ENCODE measurements at places on chromosomes 12 and 14.

DNA sequence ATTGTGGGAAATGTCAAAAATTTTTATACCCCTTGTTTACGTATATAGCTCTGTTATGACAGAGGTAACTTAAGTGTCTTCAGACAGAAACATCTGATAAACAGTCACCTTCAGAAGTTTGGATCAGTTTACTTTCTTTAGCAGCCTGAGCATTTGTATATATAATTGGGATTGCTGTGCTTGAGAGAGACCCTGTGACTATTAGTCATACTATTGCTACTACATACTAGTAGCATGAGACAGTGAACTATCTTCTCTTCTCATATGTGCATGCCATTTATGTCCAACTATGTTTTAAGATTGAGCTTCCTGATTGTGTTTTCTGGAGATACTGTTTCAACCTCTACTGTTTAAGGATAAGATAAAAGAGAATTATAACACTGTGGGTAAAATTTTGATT, 101.5 kb downstream of the PDE6H start:
- no peak for DNase-seq

DNA sequence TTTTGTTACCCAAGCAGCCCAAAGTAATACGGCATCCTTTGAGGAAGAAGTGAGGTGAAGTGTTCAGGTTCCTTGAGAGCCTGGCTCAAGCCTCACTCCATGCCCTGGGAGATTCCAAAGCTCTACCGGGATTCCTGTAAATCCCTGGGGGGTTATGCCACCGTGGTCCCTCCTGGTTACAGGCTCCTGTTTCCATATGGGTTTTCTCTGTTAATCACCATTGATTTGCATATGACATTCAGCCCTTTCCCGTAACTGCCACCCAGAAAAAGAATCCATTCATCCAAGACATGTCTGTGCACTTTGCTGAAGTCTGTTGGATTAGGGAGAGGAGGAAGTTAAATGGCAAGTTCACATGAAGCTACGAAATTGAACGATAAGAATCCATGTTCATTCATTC, 27.9 kb upstream of the CCDC60 start:
- DNase-seq: no peak

DNA sequence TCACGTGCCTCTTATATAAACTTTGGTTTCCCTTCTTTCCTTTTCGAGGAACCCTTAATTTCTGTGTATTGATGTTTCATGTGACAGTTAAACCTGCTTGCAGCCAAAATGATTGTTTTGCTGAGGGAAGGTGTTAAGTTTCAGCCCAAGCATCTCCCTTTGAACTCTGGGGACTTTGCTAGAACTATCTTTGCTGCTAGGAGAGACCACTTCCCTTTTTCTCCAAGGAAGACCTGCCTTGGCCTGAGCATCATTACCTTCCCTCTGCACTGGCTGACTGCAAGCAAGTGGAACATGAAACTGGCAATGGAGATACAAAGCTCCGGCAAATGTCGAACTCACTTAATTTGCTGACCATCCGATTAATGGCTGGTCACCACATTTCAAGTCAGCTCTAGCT, 192.8 kb downstream of the GRIN2B start:
- no peak for DNase-seq

- DNase-seq: no peak
Measured at GRCh38 chr14:74407021-74407800, 18.8 kb downstream of the SYNDIG1L start.

GRCh38 chr14:38481952-38482678, 226.2 kb upstream of the CLEC14A start:
- DNase-seq: no peak

- no peak for DNase-seq
Measured at GRCh38 chr12:29012673-29013072, 136.4 kb upstream of the FAR2 start.

- no peak for DNase-seq
Measured at GRCh38 chr12:121334513-121335343, 17.5 kb downstream of the ANAPC5 start.

GRCh38 chr12:54006559-54007220, 2.1 kb upstream of the HOXC8 start:
- no peak for DNase-seq

DNA sequence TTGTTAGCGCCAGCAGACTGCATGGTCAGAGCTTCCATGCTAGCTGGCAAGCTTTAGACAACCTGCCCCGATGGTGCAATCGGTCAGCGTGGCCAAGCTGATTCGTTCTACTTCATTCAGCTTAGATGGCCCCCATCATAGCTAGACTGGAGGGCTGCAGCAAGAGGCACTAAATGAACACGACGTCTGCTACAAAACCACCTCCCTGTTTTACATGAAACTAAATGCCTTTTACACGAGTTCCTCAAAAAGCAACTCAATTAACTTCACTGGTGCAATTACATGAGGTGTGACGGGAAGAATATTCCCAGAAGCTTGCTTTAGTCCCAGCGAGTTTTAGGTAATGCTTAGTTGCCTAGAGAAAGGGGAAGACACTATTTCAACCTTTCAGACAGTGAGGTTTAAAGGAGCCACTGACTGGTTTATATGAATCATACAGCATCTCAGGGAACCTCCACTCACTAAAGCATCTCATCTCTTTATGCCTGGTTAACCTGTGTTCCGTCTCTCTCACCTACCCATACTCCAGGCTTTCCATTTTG, 8.4 kb downstream of the NIN start:
- DNase-seq: no peak

GRCh38 chr14:58771016-58771415, 133.3 kb downstream of the DACT1 start:
- no peak for DNase-seq

DNA sequence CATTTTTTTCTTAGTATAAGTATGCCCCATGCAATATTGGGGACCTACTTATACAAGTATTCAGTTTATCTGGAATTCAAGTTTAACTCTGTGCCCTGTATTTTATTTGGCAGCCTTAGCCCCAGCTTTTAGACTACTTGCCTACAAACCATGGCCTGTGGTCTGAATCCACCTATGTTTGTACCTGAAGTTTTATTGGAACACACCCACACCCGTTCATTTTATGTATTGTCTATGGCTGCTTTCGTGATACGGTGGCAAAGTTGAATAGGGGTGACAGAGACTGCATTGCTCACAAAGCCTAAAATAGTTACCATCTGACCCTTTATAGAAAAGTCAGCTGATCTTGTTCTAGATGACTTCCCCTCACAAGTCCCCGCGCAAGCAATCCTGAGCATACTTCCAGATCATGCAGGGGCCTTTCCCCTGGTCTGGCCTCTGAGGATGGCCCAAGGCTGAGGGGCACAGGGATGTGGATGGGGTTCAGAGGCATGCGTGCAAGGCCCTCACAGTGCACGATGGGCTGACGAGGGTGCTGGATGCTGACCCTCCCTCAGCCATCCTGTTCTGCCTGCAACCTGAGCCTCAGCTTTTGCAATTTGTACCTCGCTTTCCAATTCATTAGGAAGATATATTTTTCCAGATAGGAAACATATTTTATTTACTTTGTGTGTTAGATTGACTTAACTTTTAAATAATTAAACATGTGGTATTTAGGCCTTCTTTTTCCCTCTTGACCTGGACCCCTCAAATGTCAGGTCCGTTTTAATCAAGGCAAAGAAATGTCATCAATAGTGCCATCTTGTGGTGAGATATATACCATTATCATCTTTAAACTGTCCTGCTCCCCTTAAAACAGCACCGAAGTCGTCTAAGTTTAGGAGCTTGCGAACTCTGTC, 527.3 kb upstream of the CCDC196 start:
- no peak for DNase-seq

DNA sequence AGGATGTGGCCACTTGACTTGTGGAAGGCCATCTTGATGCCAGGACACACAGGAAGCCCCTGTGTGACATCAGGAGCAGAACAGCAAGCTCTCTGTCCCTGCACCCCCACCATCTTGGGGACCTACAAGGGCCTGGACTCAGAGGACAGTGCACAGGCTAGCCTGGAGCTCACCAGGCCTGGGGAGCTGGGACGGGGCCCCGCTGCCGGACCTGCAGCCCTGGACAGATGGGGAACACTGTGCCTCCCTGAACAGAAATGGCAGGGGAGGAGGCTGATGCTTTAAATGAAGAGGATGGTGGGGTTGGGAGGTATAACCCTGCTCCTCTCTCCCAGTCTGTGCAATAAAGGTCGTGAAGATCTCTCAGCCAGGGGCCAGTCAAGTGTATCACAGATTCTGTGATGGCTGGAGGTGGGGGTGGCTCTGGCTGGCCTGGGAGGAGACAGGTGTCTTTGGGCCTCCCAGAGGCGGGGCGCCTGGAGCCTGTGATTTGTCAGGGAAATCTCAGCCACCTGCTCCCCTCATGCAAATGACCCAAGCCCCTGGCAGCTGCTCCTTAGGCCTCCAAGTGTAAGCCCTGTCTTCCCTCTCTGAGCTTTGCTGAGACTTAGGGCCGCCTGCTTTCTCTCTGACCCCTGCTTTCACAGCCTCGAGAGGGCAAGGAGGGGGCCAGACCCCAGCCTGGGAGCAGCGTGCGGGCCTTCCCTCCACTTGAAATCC, 1.1 kb upstream of the GNB3 start:
- no peak for DNase-seq

- DNase-seq: no peak
Measured at GRCh38 chr14:22597265-22597664, 835 bp upstream of the ABHD4 start.

- DNase-seq: no peak
Measured at GRCh38 chr12:101608301-101609133, 13.7 kb downstream of the MYBPC1 start.

GRCh38 chr12:31321897-31322228, 4.1 kb downstream of the SINHCAF start:
- DNase-seq: no peak
